ENCODE measurements at places on chromosomes 6 and 20. TPM values are rescaled to one million over a fixed set of nuclear protein-coding genes. Genes with fewer than 3 reads are reported as not detected.
A peak's percentile ranks its signal among the peaks of the same experiment; 100 is the strongest.

DNA sequence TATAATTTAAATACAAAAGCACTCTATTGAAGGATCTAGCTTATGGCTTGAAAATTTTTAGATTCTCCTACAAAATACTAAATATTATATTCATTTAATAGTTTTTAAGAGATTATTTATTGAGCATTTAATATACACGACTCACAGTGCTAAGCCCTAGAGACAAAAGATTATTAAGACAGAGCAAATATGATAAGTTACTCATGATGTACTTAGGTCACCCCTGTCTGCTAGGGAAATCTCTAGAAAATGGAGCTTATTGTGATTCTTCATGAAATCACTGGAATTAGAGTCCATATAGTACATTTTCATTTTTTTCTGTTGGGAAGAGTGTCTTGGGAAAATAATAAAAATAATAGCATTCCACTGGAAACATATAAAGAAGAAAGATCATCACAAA is 37.8 kb downstream of the BEND6 start:
- peaks cover 3% of the 10 kb centered on the region for H3K27me3 ChIP-seq
- H3K27ac ChIP-seq = no peak overlapping the region
- peaks cover 11% of the 10 kb centered on the region for H3K4me1 ChIP-seq
- DNase-seq = no peak
- H3K36me3 ChIP-seq = no peaks in the 10 kb centered on the region
- H3K4me3 ChIP-seq = no peak overlapping the region

DNA sequence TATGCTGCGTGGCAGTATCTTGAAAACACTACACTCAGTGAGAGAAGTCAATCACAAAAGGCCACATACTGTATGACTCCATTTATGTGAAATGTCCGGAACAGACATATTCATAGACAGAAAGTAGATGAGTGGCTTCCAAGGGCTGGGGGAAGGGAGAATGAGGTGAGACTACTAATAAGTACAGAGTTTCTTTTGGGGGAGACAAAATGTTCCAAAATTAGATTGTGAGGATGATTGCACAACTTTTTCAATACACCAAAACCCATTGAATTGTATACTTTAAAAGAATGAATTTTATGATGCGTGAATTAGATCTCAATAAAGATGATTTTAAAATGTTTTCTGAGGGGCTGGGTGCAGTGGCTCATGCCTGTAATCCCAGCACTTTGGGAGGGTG is 9.2 kb upstream of the SPO11 start:
- H3K27ac ChIP-seq = no peak overlapping the region
- peaks cover 6% of the 10 kb centered on the region for H3K27me3 ChIP-seq
- DNase-seq = no peak
- H3K4me3 ChIP-seq = no peak overlapping the region

GRCh38 chr20:23058240-23058639 is 8.8 kb upstream of the THBD start:
- H3K27ac ChIP-seq = no peak overlapping the region
- peaks cover 27% of the 10 kb centered on the region for H3K4me1 ChIP-seq
- H3K4me3 ChIP-seq = no peak overlapping the region
- DNase-seq = no peak
- no peaks in the 10 kb centered on the region for H3K36me3 ChIP-seq

GRCh38 chr6:106533054-106533453 is 96.2 kb downstream of the RTN4IP1 start:
- H3K27ac ChIP-seq = no peak overlapping the region
- H3K36me3 ChIP-seq = no peaks in the 10 kb centered on the region
- peaks cover 18% of the 10 kb centered on the region for H3K4me1 ChIP-seq

GRCh38 chr20:4519534-4519933 is 202.2 kb upstream of the PRND start:
- peaks cover 2% of the 10 kb centered on the region for H3K4me1 ChIP-seq
- no peak overlapping the region for H3K27ac ChIP-seq
- DNase-seq = peak; percentile 53
- H3K27me3 ChIP-seq = no peaks in the 10 kb centered on the region
- H3K4me3 ChIP-seq = no peak overlapping the region

- peaks cover 27% of the 10 kb centered on the region for H3K4me1 ChIP-seq
- H3K36me3 ChIP-seq = peaks cover 7% of the 10 kb centered on the region
- DNase-seq = no peak
- H3K27me3 ChIP-seq = peaks cover 4% of the 10 kb centered on the region
- no peak overlapping the region for H3K27ac ChIP-seq
These were observed 16.1 kb upstream of the ASF1A start for GRCh38 chr6:118877806-118878205.

DNA sequence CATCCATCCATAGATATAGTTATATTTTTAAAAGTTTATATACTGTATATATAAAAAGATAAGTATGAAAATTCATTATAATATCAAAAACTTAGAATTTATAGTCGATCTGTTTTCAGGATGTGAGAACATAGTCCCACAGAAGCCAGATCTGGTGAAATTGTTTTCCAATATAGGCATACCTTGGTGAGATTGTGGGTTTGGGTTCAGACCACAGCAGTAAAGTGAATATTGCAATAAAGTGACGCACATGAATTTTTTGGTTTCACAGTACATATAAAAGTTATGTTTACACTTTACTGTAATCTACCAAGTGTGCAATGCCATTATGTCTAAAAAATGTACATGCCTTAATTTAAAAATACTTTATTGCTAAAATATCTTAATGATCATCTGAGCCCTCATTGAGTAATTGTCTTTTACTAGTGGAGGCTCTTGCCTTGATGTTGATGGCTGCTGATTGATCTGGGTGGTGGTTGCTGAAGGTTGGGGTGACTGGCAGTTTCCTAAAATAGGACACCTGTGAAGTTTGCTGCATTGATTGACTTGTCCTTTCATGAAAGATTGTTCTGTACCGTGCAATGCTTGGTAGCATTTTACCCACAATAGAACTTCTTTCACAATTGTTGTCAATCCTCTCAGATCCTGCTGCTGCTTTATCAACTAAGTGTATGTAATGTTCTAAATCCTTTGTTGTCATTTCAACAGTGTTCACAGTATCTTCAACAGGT is 29.8 kb downstream of the AIG1 start:
- peaks cover 4% of the 10 kb centered on the region for H3K4me1 ChIP-seq

- no peak overlapping the region for H3K27ac ChIP-seq
- no peak for DNase-seq
- H3K27me3 ChIP-seq = peaks cover 15% of the 10 kb centered on the region
- H3K36me3 ChIP-seq = peaks cover 4% of the 10 kb centered on the region
- peak overlapping the region; percentile 57 for H3K4me3 ChIP-seq
- peaks cover 3% of the 10 kb centered on the region for H3K4me1 ChIP-seq
These were observed 93.1 kb downstream of the NCR2 start for GRCh38 chr6:41428336-41428995.

GRCh38 chr6:111764238-111765175 is 108.7 kb downstream of the FYN start:
- H3K27me3 ChIP-seq = peaks cover 10% of the 10 kb centered on the region
- H3K4me3 ChIP-seq = peak overlapping the region; percentile 4
- peaks cover 50% of the 10 kb centered on the region for H3K36me3 ChIP-seq
- no peak for DNase-seq
- peak overlapping the region; percentile 38 for H3K27ac ChIP-seq

- H3K36me3 ChIP-seq = peaks cover 87% of the 10 kb centered on the region
- no peak for DNase-seq
- H3K27ac ChIP-seq = no peak overlapping the region
- peak overlapping the region; percentile 70 for H3K4me3 ChIP-seq
- peaks cover 10% of the 10 kb centered on the region for H3K27me3 ChIP-seq
These were observed 193.3 kb downstream of the SASH1 start for GRCh38 chr6:148535976-148536375.

GRCh38 chr20:62601172-62601571 is 41.1 kb upstream of the SLCO4A1 start:
- no peak overlapping the region for H3K4me3 ChIP-seq
- H3K36me3 ChIP-seq = no peaks in the 10 kb centered on the region
- no peak overlapping the region for H3K27ac ChIP-seq
- H3K27me3 ChIP-seq = peaks cover 2% of the 10 kb centered on the region

DNA sequence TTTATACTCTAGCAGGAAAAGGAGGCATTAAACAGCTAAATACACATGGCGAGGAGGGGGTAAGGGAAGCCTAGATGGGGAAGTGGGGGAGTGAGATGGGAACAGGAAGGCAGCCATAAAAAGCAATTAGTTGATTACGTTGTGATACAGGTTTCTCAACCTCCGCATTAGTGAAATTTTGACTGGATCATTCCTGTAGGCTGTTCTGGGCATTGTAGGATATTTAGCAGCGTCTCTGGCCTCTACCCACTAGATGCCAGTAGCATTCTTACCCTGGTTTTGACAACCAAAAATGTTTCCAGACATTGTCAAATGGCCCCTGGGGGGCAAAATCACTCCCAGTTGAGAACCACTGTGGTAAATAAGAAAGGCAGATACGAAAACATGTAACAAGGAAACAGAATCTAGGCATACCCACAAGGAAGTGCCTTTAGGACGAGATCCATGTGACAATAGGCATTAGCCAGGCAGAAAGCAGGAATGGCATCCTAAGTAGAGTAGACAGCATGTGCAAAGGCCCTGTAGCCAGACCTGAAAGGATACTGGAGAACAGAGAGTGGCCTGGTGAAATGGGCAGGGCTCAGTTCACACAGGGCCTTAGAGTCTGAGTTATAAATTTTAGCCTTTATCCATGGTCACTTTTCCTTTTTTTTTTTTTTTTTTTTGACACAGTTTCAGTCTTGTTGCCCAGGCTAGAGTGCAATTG is 25.8 kb upstream of the PTPN1 start:
- peaks cover 4% of the 10 kb centered on the region for H3K4me1 ChIP-seq
- H3K27me3 ChIP-seq = no peaks in the 10 kb centered on the region
- no peaks in the 10 kb centered on the region for H3K36me3 ChIP-seq
- no peak overlapping the region for H3K27ac ChIP-seq
- no peak for DNase-seq

The RSPO3 gene
- total RNA-seq = 0.59 TPM

The WFDC13 gene
- not detected for total RNA-seq

The PACSIN1 gene
- 0.08 TPM for total RNA-seq

The GDAP1L1 gene
- total RNA-seq = 1.7 TPM

The HLA-DOA gene
- 7.3 TPM for total RNA-seq

The DCDC2 gene
- 0.13 TPM for total RNA-seq

All from endothelial cell (in vitro differentiated cells).